ENCODE measurements at places on chromosomes 3 and 15. TPM values are rescaled to one million over a fixed set of nuclear protein-coding genes. Genes with fewer than 3 reads are reported as not detected.

NANOGP8 gene
- not detected for total RNA-seq

TMEM212 gene
- total RNA-seq = not detected

REC114 gene
- total RNA-seq = not detected

FANCD2OS gene
- total RNA-seq = not detected

NCKIPSD gene
- total RNA-seq = 16.5 TPM

IQCF5 gene
- total RNA-seq = not detected

FAH gene
- total RNA-seq = 30.8 TPM

GOLGA8T gene
- not detected for total RNA-seq

NMB gene
- total RNA-seq = 2.1 TPM

CCDC191 gene
- 2.3 TPM for total RNA-seq

FES gene
- 15.4 TPM for total RNA-seq

IQCH gene
- total RNA-seq = 4.2 TPM

APEH gene
- total RNA-seq = 140 TPM

DAZL gene
- total RNA-seq = not detected

CIP2A gene
- 19.8 TPM for total RNA-seq

ARHGEF26 gene
- 3.6 TPM for total RNA-seq

AQP9 gene
- not detected for total RNA-seq

GOLGA6D gene
- total RNA-seq = not detected

SLC2A2 gene
- not detected for total RNA-seq

CPN2 gene
- total RNA-seq = not detected

ADCY5 gene
- total RNA-seq = 1.3 TPM

ZKSCAN7 gene
- 8.6 TPM for total RNA-seq

GOLGA8J gene
- not detected for total RNA-seq

ARNT2 gene
- total RNA-seq = 1.8 TPM

SCAMP5 gene
- 0.51 TPM for total RNA-seq

MYH15 gene
- 8.1 TPM for total RNA-seq

CASR gene
- total RNA-seq = not detected

UBR1 gene
- total RNA-seq = 41.3 TPM

SNTN gene
- not detected for total RNA-seq

CCDC54 gene
- not detected for total RNA-seq

A4GNT gene
- total RNA-seq = not detected

ATP13A5 gene
- total RNA-seq = not detected

PCNP gene
- 99.2 TPM for total RNA-seq

ARPC4 gene
- total RNA-seq = 200 TPM

SEMA6D gene
- total RNA-seq = 0.46 TPM

SLC15A2 gene
- total RNA-seq = 0.59 TPM

GOLGA8S gene
- not detected for total RNA-seq

PAK6 gene
- 0.28 TPM for total RNA-seq

GRAMD2A gene
- 0.30 TPM for total RNA-seq
